ENCODE measurements at places on chromosomes 1 and 21.

DNA sequence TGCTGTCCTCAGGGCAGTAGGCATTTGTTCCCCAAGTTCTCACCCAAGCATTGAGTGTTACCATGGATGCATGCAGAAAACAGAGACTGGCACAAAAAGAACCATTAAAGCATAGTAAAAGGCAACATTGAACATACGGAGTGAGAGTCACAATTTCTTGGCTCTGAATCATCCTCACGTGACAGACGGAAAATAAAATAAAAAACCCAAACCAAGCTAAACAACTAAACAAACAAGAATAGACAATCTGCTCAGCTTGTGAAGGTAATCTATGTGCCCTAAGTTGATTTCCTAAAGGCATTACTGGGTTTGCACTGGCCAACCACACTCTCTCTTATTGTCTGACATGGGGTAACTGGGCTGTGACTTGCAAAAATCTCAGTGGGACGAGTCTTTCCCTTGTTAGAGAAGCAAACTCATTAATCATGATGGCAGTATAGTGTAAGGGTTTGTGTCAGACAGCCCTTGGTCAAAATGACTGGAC, 306.0 kb downstream of the ASTN1 start:
- DNase-seq: no peak

GRCh38 chr1:108121358-108122143, 78.6 kb downstream of the SLC25A24 start:
- no peak for DNase-seq

DNA sequence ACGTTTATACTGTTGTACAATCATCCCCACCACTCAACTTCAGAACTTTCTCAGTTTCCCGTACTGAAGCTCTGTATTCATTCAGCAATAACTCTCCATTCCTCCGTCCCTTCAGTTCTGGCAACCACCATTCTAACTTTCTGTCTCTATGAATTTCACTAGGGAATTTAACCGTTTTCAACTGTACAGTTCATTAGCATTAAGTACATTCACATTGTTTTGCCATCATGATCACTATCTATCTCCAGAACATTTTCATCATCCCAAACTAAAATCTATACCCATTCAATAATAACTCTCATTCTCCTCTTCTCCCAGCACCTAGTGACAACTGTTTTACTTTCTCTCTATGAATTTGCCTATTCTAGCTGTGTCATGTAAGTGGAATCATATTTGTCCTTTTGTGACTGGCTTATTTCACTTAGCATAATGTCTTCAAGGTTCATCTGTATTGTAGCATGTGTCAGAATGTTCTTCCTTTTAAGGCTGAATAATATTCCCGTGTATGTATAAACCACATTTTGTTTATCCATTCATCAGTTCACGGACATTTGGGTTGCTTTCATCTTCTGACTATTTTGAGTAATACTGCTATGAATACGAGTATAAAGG, 75.0 kb downstream of the CEP350 start:
- DNase-seq: no peak

- DNase-seq: no peak
These were observed 116.0 kb downstream of the TOMM20 start for GRCh38 chr1:235012436-235013210.

- no peak for DNase-seq
These were observed 57.8 kb downstream of the TMEM53 start for GRCh38 chr1:44616284-44616990.

GRCh38 chr1:233300326-233300725, 4.8 kb upstream of the PCNX2 start:
- DNase-seq: no peak

- no peak for DNase-seq
These were observed 228.4 kb downstream of the TM2D1 start for GRCh38 chr1:61496501-61496900.

DNA sequence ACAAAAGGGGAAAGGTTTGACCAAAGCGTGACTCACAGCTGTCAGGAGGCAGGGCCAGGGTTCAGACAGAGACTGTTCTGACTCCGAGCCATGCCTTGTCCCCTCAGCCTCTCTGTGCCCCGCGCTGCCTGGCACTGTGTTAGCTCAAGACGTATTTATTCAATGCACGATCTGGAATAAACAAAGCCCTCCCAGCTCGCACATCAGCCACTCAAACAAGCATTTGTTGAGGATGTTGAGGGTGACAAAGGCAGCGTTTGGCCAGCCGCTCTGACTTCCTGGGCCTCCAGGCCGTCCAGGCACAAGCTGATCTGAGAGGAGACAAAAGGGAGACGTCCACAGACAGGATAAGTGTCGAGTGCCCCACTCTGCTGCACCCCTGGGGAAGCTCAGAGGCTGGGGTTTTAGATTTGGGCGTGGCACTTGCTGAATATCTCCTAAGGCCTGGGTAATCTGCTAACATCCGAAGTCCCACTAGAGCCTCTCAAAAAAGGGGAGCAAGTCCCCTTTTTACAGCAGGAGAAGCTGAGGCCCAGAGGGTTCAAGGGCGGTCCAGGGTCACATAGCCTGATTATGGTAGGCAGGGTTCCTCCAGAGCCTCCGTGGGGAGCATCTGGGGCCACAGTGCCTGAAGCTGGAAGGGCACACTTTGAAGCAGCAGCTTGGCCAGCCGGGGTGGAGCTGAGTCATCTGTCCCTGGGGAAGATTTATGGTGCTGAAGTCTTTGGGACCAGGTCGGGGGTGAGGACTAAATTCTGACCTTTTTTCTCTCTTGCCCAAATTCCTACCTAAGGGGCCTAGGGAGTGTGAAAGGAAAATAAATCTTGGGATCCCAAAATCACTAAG, 95.9 kb downstream of the SPSB1 start:
- no peak for DNase-seq

Data from stimulated activated CD4-positive, alpha-beta T cell treated with anti-CD3 and anti-CD28 coated beads, Interleukin-1b, Interleukin-23, amount 100 ng/mL, for 1 hour (primary cell).